ENCODE measurements at places on chromosomes 3 and 15. TPM values are rescaled to one million over a fixed set of nuclear protein-coding genes. Genes with fewer than 3 reads are reported as not detected.

- DNase-seq, result no peak
These were observed 4.1 kb upstream of the RARB start for GRCh38 chr3:25423780-25424588.

DNA sequence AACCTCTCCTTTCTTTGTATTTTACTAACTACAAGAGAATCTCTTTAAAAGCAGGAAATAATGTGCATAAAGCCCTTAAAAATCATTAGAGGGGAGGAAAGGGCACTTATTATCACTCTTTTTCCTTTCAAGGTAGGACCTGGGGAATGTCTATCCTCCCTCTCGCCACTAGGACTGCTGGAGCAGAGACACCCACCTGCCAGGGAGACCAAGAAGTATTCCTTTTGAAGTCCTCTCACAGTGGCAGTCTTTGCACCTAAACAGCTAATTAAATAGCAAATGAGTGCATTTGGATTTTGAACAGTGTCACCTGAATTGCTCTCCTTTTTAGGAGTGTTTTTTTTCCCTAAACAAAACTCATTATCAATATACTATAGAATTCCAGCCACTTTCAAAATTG lies 874.1 kb downstream of the ZPLD1 start:
- no peak for DNase-seq

DNA sequence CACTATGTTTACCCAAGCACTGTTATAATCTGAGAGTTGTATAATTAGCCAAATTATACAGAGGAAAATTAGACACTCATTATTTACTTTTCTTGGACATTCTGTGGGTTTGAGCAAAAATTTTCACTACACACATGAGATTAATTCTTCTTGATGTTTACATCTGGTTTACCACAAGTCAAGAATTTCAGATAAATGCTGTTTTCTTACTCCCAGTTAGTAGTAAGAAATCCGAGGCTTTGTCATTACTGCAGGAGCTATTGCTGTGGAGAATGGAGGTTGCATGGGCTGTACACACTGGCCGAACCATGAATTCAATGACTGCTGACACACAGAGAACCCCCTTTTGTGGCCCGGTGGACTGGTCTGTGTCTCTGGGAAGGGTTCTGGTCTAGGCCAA lies 207.7 kb upstream of the CFAP20DC start:
- DNase-seq, result no peak

GNAT1 gene
- not detected for polyA plus RNA-seq
